ENCODE measurements at places on chromosomes 6 and 20. TPM values are rescaled to one million over a fixed set of nuclear protein-coding genes. Genes with fewer than 3 reads are reported as not detected.

The GSTA3 gene
- total RNA-seq: not detected

The PRPH2 gene
- 1.00 TPM for total RNA-seq

The VNN1 gene
- 1.9 TPM for total RNA-seq

The ETV7 gene
- total RNA-seq: not detected

The WFDC10B gene
- 0.48 TPM for total RNA-seq

The RAMACL gene
- total RNA-seq: 1.7 TPM

The OR12D1 gene
- total RNA-seq: not detected

The SULF2 gene
- total RNA-seq: 89.4 TPM

GRCh38 chr6:30450909-30451841, 38.1 kb upstream of the HLA-E start:
- peak; percentile 88 for DNase-seq

GRCh38 chr6:41073968-41074691, 1.4 kb downstream of the NFYA start:
- DNase-seq: no peak

- no peak for DNase-seq
Observed at GRCh38 chr6:89858041-89858440, 28.4 kb downstream of the CASP8AP2 start.

DNA sequence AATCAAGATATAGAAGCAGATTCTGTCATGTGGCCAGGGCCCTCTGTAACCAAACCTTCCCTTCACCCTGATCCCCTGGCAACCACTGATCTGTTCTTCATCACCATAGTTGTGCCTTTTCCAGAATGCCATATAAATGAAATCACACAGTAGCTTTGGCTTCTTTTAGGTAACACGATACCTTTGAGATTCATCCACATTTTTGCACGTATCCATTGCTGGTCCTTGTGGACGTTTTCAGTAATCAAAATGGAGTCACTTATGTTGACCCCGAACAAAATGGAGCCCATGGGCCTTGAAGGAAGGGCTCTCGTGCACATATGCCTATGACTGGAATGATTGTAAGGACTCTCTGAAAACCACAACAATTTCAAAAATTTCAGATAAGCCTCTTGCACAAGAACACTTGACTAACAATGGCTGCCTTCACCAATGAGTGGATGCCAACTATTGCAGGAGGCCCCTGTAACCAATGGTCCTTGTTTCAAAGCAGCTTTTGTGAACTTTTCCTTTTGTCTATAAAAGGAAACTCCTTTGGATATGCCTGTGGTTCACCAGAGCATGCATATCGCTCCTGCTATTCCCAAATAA, 84.3 kb upstream of the RALY start:
- no peak for DNase-seq

GRCh38 chr6:1770968-1771723, 161.4 kb downstream of the FOXC1 start:
- DNase-seq: no peak

- DNase-seq: no peak
Observed at GRCh38 chr6:24391756-24392405, 10.9 kb upstream of the MRS2 start.

- no peak for DNase-seq
Observed at GRCh38 chr6:27760464-27760863, 151.7 kb downstream of the OR2B2 start.

DNA sequence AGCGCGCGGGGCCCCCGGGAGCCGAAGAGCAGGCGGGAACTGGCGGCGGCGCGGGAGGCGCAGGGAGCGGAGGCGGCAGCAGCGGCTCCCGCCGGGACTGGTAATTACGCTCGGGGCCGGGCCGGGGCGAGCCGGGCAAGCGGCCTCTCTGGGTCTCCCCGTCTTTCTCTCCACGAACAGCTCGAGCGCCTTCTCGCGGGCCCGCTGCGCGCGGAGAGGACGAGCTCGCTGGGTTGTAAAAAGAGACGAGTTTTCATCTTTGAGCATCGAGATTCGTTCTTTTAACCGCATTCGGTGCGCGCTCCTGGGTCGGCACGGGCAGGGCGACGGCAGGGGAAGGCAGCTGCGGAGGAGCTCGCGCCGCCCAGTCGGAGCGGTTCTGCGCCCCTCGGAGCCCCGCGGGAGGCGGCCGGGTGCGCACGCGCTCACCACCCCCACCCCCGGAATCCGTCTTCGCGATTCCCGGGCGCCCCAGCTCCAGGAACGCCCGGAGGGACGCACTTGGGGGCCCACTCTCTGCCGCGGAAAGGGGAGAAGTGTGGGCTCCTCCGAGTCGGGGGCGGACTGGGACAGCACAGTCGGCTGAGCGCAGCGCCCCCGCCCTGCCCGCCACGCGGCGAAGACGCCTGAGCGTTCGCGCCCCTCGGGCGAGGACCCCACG, 38.0 kb downstream of the YTHDF1 start:
- no peak for DNase-seq

GRCh38 chr6:3432416-3432815, 24.4 kb downstream of the SLC22A23 start:
- no peak for DNase-seq

GRCh38 chr6:104995989-104996617, 39.2 kb downstream of the LIN28B start:
- no peak for DNase-seq

- no peak for DNase-seq
Observed at GRCh38 chr20:23608251-23608846, 2.6 kb upstream of the CST9 start.

GRCh38 chr20:59412181-59412580, 111.8 kb downstream of the EDN3 start:
- DNase-seq: no peak

- no peak for DNase-seq
Observed at GRCh38 chr6:35181308-35181932, 32.3 kb upstream of the SCUBE3 start.

GRCh38 chr20:50484271-50484976, 25.8 kb upstream of the PTPN1 start:
- DNase-seq: no peak

DNA sequence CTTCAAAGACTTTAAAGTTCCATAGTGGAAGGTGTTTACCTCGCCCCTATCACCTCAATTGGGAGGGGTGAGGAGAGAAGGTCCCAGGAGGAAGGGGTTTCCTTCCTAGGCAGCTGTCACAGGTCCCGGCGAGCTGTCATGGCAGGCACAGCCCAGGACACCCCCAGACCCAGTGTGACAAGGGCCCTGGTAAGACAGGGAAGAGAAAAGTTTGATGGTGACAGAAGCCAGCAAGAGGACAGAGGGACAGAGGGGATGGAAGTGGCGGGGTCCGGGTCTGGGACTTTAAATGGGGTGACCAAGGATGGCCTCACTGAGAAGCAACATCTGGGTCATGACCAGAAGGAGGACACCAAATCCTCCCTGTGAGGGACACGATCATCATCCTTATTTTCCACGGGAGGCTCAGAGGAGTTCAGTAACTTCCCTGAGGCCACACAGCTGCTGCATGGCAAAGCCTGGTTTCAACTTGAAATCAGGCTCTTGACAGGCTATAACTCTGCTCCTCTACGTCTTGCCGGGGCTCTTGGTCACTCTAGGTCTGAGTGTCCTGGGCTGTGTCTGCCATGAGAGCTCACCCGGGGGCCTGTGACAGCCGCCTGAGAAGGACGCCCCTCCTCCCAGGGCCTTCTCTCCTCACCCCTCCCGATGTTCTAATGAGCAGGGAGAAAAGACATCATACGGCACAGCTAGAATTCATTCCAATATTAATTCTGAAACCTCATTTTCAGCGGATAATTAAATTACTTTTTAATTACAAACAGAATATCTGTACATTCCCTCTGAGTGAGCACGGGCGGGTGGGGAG, 222.2 kb downstream of the PREX1 start:
- DNase-seq: peak; percentile 28

- no peak for DNase-seq
Observed at GRCh38 chr6:128439627-128440026, 80.8 kb downstream of the PTPRK start.

DNA sequence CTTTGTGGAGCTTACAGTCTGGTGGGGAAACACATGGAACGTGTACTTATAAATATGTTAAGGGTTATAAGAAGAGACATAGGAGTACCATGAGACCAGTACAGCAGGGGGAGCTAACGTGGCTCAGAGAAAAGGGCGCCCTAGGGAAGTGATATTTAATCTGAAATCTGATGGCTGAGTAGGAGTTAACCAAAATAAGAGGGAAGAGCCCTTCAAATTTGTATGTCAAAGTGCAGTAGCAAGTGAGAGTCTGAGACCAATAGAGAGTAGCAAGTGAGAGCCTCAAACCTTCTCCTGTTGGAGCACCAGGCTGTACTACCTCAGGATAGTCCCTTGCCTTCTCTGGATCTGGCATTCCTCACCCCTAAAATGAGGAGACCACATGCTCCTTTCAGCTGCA, 6.1 kb upstream of the PKIG start:
- DNase-seq: no peak

Measured in posterior vena cava (tissue), 2 donors.